ENCODE measurements at places on chromosomes 13 and 19.

- no peak for DNase-seq
Observed at GRCh38 chr13:30088312-30088855, 219.0 kb downstream of the KATNAL1 start.

- no peak for DNase-seq
Observed at GRCh38 chr13:94389604-94390351, 89.7 kb downstream of the DCT start.

GRCh38 chr13:43269037-43269481 is 245.7 kb downstream of the DNAJC15 start:
- no peak for DNase-seq

DNA sequence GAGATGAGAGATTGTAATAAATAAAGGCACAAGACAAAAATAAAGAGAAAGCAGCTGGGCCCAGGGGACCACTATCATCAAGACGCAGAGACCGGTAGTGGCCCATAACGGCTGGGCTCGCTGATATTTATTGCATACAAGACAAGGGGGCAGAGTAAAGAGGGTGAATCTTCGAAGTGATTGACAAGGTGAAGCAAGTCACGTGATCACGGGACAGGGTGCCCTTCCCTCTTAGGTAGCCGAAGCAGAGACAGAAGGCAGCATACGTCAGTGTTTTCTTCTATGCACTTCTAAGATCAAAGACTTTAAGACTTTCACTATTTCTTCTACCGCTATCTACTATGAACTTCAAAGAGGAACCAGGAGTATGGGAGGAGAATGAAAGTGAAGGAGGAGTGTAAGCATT is 4.6 kb upstream of the PRKCG start:
- no peak for DNase-seq

DNA sequence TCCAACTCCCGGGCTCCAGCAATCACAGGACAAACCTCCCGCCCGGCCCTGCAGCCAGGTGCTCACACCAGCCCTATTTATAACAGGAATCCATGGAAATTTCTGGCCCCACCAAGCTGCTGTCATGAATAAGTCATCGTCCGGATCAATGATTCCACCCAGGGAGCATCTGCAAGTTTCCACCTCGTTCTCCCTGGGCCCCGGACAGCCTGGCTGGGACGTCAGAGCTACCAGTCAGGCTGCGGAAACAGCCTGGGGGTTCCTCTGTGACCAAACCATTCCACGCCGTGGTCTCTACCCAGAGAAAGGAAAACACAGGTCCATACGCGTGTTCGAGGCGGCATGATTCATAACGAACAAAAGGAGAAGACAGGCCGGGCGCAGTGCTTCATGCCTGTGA is 20.7 kb upstream of the PTBP1 start:
- no peak for DNase-seq

DNA sequence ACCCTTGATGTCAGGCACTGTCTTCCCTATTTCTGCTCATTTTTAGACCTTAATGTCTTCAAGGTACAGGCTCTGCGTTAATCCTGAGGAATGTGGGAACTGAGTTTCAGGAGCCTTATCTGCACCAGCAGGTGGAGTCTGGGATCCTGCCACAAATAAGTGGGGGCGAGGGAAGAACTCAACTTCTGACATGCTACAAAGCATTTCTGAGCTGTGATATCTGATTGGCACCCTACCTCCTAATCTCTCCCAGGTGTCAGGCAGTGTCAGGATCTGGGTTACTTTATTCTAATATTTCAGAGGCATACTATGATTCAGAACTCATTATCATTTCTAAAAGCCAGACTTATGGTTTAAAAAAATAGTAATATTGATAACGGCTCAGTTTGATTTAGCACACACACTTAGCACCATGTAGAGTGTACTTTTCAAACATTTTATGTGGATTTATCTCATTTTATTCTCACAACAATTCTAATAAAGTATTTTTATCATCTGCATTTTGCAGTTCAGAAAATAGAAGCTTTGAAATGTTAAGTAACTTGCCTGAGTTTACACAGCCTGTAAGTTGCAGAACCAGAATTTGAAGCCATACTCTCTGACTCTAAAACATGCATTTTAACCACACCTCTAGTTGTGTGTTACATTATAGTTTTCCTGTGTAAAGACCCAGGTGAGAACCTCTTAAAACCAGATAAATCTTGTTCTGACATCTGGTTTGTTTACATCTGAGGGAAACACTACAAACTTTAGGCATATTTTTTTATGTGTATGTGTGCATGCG is 358.6 kb downstream of the TDRD3 start:
- DNase-seq, result no peak

DNA sequence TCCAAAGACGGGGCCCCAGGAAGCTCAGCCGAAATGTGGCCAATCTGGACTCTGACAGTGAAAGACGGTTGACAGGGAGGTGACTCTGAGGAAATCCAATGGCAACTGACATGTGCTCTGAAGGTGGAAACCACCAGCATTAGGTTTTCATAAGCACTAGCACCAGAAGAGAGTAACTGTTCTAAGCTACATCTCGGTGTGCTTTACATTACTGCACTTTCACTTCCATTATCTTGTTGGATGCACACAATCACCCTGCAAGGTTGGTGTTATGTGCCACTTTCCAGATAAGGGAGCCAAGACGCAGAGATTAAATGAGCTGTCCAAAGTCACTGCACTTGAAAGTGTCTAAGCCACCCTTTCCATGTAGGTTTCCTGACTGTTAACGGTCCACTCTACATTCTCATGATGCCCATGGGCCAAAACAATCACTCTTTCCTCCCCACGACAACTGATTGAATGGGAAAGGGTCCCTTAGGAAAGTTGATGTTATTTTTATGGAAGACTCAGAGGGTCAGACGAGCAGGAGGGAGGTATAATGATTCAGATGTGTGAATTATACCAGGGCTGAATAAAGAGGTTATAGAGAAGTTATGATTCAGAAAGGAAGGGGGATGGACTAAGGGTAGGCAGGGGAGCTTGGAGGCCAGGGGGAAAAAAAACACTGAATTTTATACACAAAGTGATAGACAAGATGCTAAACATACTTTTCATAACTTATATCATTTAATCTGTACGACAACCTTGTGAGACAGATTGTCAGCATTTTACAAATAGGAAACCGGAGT is 52.8 kb downstream of the RUBCNL start:
- DNase-seq, result no peak

- DNase-seq, result no peak
Observed at GRCh38 chr13:33799950-33800592, 17.9 kb upstream of the RFC3 start.

DNA sequence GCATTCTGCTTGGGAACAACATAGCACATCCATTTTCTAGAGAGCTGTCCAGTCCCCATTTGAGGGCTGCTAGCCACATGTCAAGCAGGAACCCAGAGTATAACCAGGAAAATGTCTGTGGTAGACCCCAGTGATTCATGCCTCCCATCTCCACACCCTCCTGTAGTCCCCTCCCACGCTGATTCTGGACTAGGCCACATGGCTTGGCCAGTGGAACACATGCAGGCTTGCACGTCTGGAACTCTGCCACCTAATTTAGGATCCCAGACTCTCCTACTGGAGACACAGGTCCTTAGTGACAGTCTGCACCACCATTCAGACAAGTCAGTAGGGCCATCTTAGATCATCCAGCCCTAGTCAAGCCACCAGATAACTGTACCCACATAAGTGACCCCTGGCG is 149.8 kb downstream of the ZIC5 start:
- no peak for DNase-seq

DNA sequence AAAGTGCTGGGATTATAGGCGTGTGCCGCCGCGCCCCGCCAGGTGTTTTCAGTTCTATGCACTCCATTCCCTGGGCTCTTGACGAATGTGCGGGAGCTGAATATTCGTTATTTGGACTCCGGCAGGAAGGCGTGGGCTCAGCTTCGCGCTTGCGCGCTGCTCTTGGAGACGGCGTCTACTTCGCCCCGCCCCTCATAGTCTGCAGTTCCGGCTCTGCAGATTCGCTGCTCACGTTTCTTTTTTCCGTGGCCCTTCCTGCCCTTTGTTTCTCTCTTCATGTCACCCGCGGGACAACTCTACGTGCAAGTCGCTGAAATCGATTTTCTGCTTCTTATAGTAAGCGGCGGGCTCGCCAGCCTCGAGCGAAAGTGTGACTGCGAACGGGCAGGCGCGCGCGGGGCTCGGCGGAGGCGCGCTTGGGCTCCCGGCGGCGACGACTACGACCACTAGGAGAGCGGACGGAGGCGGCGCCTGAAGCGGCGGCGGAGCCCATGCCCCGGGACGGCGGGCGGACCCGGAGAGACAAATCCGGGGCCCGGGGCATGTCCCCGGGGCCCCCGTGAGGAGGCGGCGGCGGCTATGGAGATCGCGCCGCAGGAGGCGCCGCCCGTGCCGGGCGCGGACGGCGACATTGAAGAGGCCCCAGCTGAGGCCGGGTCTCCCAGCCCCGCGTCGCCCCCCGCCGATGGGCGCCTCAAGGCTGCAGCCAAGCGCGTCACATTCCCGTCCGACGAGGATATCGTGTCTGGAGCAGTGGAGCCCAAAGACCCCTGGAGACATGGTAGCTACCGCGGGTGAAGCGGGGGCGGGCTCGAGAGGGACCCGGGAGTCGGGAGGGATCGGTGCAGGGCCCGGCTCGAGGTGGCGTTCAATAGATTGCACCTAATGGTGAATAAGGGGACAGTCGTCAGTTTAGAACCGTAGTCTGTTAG is at the start of gene PPP1R37:
Gene PPP1R37, plus strand, starts transcription at position 433 of the 932 bp plus-strand sequence. Its CDS starts 147 bp downstream, at position 580.
- DNase-seq, result peak; percentile 89

DNA sequence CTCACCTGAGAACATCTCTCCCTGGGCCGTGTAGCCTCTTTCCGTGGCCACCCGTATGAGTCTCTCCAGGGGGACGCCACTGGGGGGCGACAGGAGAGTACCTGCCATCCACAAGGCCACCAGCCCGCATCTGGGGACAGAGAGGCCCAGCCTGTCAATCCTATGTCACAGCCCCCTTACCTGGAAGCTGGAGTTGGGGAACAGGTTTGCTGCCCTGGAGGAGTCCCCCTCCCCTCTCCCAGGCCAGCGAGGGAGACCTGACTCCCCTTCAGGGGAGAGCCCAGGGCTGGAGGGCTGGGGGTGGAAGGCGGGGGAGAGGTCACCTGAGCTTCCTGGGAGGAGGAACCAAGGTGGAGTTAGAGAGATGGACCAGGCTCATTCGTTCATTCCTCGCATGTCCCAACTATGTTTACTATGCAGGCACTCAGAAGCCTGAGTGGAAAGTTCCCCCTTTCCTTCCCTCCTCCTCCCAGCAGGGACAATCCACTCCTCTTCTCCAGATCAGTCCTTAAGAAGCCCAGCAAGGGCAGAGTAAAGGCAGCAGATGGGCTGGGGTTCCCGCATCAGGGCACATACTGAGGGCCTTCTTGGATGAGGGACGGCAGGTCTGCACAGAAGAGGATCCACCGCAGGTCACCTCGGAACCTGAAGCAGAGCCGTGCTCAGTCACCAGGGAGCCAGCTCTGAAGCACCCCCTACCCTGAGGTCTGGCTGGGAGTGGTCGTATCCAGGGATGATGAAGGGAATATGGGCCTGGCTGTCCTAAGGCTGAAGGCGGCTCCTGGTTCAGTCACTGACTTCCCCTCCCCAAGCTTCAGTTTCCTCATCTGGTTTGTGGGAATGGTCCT is 5.5 kb downstream of the ACTMAP start:
- no peak for DNase-seq

- no peak for DNase-seq
Observed at GRCh38 chr13:113031465-113031864, 62.5 kb downstream of the MCF2L start.

DNA sequence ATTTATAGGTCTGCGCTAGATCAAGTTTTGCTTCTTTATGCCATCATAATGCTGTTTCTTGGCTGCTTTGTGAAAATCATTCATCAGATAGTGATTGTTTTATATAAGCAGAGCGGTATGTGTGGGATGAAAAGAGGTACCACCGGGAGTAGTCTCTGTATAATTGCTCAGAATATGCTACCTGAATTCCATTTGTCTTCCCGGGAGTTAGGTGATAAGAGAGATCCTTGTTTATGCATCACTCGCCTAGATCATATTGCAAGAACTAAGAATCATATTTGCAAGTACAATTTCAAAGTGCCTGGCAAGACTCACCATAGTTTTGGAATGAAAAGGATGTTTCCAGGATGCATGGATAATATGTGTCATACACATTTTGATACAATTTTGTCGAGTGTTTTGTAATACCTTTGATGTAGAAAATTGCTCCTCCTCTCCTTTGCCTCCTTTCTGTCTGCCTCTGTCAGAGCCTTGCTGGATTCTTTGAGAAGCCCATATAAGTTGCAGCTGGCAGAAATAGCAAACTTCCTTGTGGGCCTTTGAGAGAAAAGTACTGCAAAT is 1306.0 kb upstream of the SLC10A2 start:
- no peak for DNase-seq

DNA sequence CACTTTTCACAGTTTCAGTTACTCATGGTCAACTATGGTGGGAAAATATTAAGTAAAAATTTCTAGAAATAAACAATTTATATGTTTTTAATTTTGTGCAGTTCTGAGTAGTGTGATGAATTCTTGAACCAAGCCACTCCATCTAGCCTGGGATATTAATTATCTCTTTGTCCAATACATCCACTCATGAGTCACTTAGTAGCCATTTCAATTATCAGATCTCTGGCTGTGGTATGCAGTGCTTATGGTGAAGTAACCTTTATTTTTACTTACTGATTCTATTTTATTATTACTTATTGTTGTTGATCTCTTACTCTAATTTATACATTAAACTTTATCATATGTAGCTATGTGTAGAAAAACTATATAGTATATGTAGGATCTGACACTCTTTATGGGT is 128.9 kb upstream of the KLHL1 start:
- DNase-seq, result no peak

DNA sequence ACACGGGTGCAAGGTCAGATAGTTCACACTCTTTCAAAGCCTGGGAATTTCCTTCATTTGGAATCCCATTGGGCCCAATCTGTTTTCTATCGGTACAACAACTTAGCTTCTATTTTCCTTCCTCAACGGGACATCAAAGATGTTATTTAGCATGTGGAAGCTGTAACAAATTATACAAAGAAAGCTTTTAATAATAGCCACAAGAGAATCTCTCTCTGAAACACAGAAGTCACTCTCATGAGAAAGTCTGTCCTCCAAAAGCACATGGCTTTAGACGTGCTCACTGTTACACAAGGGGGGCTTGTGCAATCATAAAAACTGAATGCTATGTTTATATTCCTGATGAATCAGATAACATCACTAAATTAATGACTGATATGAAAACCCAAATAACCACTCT is 28.9 kb upstream of the CYSLTR2 start:
- DNase-seq, result no peak
